ENCODE measurements at places on chromosomes 4 and X.
A peak's percentile ranks its signal among the peaks of the same experiment; 100 is the strongest.

DNA sequence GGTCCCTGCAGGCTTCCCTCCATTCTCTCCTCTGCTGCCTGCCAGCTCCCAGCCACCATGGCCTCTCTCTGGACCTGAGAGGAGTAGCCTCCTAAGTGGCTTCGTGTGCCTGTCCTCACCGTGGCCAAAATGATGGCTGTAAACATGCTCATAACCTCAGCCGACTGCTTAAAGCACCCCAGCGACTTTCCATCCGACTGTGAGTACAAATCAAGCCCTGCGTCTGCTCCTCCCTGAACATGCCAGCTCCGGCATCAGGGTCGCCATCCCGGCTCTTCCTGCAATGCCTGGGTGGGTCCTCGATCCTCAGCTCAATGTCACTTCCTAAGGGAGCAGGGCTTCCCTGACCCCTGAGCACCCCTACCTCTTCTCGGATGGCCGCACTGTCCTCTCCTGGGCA, 3.3 kb upstream of the SORCS2 start:
- no peak for DNase-seq

DNA sequence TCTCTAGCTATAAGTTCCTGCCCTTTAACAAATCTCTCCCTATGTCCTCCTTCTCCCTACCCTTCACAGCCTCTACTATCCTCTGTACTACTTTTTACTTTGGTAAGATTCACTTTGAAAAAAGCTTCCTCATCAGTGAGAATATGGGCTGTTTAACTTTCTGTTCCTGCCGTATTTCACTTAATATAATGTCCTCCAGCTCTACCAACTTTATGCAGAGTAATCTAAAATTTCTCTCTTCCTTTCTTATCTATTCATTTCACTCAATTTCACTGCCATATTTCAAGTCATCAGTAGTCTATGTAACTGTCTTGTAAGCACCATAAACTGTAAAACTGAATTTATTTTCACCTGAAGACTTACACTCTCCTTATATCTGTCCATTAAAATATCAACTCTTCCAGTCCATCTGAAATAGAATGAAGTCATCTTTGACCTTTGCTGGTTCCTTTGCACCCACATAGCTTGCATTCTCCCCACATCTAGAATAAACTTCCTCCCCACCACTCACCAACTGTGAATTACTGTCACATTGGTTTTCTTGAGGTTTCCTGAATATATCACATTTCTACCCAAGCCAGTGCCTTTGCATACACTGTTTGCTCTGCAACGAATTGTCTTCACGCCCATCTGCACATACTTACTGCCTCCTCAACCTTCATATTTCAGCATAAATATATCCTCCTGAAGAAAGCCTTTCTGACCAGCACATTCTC, 54.6 kb downstream of the ARAP2 start:
- no peak for DNase-seq

- peak; percentile 59 for DNase-seq
These were observed 81.9 kb downstream of the HMGB2 start for GRCh38 chr4:173252024-173252935.

DNA sequence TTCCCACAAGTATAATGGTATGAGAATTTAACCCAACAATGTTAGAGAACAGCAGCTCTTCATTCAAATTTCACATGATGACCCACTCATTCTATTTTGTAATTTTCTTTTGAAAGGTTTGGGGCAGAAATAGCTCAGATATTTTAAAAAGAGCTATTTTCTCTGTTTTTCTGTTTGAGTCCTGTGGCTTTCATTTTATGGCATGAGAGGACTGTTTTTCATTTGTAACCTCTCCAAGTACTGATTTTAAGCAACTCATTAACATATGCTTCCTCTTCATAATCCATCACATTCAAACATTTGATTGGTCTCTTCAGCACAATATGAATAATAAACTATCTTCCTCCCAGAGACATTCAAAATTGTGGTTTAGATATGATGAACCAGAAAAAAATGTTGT, 129.0 kb upstream of the TEX13A start:
- DNase-seq: no peak

- no peak for DNase-seq
These were observed 71.0 kb downstream of the PRSS12 start for GRCh38 chr4:118281611-118282442.

DNA sequence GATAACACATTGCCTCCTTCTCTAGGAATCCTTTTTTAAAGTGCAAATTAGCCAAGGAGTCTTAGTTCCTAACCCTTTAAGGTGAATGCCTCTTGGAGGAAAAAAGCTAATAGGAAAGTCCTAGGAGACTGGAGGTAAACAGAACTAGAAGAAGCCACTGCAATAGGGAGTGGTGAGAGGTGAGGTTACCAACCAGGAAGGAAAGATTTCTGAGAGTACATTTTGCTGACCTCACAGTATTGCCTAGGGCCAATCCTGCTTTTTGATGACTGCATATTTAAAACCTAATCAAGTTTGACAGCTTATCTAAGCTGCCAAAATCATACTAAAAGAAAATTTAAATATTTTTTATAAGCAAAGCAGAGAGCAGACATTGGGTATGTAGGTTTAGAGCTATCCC, 7.3 kb upstream of the CUL4B start:
- no peak for DNase-seq

DNA sequence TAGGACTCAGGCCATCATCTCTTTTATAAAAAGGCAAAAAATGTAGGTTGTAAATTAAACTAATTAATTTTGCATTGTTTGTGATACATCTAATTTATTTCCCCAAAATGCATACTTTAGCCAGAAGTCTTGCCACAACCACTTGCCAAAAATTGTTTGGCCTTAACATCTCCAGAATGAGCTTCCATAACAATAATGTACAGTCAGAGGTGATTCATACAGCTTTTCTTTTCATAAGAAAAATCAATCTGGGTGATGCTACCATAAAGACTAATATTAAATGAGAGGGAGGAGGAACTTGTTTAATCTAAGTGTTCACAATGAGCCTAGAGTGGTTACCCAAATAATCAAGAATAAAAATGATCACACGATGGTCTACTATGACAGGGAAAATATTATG, 59.3 kb downstream of the AMMECR1 start:
- DNase-seq: no peak

- no peak for DNase-seq
These were observed 17.0 kb upstream of the TBL1X start for GRCh38 chrX:9447906-9448305.

DNA sequence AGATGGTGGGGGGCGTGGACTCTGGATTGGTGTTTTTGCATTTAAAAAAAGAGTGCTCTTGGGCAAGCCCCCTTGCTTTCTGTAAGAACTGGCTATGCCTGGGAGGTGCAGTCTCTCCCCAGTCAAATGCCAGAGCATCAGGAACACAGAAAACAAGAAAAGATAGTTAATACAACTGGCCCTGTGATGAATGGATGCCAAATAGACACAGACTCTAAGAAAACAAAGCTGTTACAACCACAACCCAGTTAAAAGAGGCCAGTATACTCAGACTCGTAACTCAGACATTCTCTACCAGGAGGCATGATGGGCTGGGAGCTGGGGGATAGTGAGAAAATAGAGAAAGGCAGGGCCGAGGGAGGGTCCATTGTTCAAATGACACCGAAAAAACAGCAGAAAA, 32.5 kb upstream of the C1QTNF7 start:
- no peak for DNase-seq

DNA sequence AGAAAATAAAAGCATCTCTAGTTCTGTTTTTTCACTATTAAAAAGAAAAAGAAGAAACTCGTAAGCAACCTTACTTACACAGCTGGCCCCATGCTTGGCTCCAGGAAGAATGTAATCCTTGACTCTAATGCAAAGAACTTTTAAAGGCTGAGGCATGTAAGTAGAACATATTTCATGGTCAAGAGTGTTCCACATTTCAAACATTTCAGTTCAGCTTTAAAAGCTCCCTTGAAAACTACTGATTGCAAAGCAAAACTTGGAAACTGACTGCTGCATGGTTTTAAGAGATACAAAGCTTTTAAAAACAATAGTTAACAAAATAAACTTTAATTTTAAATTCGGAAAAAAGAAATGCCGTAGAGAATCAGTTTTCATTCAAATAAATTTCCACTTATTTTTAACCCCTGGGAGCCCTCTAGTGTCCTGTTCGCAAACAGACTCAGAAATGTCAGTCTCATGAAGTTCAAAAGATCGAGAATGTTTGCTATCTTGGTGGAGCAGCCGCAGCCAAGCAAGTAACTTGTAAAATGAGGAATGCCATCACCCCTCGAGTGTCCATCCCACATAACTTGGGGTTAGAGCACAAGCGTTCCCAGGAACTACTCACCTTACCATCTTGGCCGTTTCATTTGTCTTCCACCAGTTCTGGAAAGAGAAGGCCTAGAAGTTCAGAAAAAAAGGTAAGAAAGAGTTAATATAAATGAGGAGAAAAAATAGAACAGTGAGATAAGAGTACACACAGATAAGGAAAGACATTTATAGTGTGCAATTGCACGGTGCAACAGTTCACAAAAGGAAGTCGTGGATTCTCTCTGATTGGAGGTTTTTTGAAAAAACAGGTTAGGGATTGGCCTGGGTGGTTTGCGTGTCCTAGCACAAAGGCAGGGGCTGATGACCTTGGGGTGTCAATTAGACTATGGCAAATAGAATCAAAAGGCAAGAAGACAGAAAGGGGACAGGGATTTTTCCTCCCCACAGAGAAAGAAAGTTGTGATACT, at the start of gene GASK1B:
Gene GASK1B (minus strand): TSS at position 765 of the 998 bp plus-strand sequence. CDS start 1,650 bp downstream, outside the sequence.
- DNase-seq: peak; percentile 50

DNA sequence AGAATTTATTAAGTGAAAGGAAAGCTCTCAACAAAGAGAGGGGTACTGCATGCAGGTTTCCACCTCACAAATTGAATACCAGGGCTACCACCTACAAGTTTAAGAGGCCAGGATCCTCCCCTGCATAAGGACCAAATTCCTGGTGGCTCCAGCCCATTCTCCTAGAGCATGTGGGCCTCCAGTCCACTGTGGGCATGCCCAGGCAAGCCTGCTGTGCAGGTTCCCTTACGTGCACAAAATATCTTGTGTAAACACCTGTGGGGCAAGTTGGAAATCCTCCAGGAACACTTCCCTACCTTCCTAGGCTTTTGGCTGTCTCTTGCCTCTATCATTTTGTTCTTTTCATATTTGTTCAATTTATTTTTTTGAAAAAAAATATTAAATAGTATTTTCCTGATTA, 724.3 kb downstream of the ARAP2 start:
- DNase-seq: no peak

GRCh38 chr4:100591161-100591876, 73.5 kb upstream of the EMCN start:
- peak; percentile 57 for DNase-seq

- DNase-seq: no peak
These were observed 5.9 kb downstream of the MRFAP1L1 start for GRCh38 chr4:6703786-6704185.

DNA sequence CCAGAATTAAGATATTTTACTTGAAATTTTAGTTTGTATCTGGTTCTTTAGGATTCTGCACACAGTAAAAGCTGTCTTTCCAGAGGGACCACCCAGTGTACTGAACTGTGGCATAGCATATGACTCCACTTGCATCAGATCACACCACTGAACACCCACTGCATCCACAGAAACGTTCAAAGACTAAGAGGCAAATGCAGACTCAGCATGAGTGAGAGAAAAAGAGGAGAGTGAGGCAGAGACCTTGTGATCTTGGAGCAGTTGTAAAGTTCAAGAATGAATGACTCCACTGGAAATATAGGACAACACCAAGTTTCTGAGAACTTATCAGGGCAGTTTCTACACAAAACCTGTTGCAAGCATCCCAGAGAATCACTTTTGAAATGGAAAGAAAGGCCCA, 20.8 kb downstream of the PRDM5 start:
- no peak for DNase-seq

- no peak for DNase-seq
These were observed 37.6 kb downstream of the PHKA1 start for GRCh38 chrX:72676465-72676864.

GRCh38 chrX:124300405-124300804, 32.1 kb upstream of the TEX13D start:
- DNase-seq: no peak

DNA sequence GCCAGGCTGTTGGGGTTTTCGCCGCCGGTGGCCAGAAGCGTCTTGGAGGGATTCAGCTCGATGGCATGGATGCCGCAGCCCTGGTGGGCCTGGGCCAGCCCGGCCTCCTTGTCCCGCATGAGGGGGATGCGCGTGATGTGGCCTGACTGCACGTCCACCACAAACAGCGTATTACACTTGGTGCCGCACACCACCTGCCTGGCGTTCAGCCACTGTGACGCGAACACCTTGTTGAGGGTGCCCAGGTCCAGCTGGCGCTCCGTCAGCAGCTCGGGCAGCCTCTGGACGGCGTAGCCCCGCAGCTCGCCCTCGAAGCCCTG, 728 bp downstream of the DCAF12L2 start:
- no peak for DNase-seq

GRCh38 chrX:147679356-147680005, 232.2 kb upstream of the FMR1 start:
- DNase-seq: no peak

- no peak for DNase-seq
These were observed 32.2 kb downstream of the CCNI start for GRCh38 chr4:77043507-77044136.

- DNase-seq: no peak
These were observed 212.9 kb downstream of the PDHA2 start for GRCh38 chr4:96052827-96053226.

GRCh38 chrX:150664290-150664689, 28.9 kb upstream of the MTMR1 start:
- DNase-seq: peak; percentile 74

DNA sequence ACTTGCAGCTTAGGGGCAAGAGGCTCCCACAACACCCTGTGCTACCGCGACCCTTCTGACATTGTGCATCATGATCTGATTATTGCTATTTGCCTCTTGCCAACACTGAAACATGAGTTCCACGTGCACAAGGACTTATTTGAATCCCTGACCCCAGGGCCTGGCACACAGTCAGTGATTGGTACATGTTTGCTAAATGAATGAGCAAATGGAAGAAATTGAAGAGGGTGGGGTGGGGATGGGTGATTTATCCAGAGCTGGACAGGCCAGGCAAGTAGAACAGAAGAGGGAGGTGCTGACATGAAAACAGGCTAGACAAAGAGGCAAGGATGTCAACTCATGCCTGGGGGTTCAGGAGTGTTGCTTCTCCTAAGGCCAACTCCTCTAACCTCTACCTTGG, 24.9 kb upstream of the RPL39 start:
- no peak for DNase-seq

- no peak for DNase-seq
These were observed 90.1 kb downstream of the CLCN4 start for GRCh38 chrX:10246846-10247245.

DNA sequence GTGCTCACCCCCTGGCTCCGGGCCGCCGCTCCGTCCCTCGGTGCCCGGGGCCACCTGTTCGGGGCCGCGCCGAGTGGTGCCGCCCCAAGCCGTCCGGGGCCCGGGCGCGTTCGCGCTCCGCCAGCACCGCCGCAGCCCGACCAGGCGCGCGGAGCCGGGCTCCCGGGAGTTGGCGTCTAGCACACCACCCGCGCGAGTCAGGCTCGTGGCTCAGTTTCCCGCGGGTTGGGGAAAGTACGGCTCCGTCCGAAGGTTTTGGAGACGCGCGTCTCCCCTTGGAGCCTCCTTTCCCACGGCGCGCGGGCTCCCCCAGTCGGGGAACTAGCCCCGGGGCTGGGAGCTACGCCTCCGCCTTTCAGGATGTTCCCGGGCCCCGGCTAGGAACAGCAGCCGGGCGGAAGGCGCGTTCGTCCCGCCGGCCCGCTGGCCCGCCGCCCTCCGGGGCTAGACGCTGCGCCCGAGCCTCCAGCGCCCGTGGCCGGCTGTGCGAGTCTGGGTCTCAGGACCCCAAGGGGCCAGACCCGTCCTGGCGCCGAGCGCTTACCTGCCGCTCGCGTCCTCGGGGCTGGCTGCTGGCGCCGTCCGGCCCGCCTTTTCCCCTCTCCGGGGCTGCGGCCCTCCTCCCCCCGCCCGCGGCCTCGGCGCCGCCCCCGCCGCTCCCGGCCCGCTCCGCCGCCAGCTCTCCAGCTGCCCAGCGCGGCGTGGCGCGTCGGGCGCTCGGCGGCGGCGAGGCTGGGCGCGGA, at the start of gene ADGRG2:
Gene ADGRG2 (minus strand): TSS at position 571 of the 743 bp plus-strand sequence. CDS start 53,634 bp downstream, outside the sequence.
- peak; percentile 26 for DNase-seq

Measured in heart left ventricle (tissue), 16 donors.